Stimulated activated CD8-positive, alpha-beta memory T cell treated with anti-CD3 and anti-CD28 coated beads, Interleukin-4, amount 100 ng/mL, for 48 hours (primary cell): ENCODE measurements at places on chromosomes 12 and 14.

DNA sequence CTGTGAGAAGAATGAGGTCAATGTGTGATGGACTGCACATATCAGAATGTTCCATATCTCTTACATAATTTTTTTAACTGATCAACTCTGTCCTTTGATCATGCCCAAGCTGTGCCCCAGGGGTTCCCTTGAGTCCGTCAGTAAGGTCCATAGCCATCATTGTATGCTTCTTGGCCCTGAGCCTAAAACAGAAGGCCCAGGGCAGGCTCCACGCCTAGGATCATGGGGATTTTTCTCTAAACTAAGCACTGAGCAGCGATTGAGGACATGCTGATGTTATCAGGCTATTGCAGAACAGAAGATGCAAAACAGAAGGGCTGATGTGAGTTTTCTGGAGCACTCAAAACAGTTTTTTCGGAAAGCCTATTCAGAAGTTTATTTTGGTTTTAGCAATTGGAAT is 20.9 kb downstream of the RNASE9 start:
- DNase-seq: no peak

DNA sequence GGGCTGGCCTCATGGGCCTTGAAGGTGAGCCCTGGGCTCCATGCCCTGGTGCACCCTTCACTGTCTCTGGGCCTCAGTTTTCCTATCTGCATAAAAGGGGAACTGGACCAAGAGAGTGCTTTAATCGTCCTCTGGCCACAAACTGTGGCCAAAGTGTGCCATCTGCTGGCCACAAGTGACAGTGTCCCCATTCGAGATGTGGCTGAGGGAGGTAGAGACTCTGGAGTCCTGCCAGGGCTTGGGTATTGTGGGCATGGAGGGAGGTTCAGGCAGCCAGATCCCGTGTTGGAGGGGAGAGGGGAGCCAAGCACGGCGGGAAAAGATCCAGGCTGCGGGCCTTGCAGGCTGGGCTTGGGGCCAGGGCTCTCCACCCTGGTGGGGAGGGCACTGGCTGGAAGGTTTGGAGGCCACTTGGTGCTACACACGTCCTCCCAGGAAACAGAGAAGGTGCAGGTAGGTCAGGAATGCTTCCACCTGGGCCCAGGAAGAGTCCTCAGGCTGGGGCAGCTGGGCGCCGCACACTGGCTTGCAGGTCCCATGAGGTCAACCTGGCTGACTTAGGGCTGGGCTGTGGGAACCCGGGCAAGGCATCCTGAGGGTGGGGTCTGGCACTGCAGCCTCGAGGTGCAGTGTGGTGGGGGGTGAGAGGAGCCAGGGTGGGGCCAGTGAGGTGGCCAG is 7.3 kb upstream of the KIF26A start:
- peak; percentile 44 for DNase-seq

- DNase-seq: no peak
Measured at GRCh38 chr14:20470603-20470901, 1.3 kb downstream of the PNP start.

- DNase-seq: no peak
Measured at GRCh38 chr14:31069343-31069742, 43.2 kb upstream of the STRN3 start.

DNA sequence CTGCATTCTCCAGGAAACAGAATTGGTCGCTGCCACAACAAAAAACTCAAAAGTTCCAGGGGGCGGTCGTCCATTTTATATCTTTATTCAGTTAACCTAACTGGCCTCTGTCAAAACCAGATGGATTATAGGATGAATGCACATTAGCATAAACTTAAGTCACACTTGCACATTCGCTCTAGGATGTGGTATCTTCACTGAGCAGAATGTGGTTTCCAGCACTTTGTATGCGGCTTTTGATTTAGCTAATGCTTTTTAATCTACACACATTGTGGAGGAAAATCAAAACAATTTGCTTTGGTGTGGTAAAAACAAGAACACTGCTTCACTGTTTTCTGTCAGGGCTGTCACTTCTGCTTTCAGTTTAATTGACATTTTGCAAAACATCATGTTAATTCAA is 4.5 kb downstream of the TAS2R50 start:
- DNase-seq: no peak

GRCh38 chr12:39723831-39724230 is 104.2 kb upstream of the ABCD2 start:
- no peak for DNase-seq

DNA sequence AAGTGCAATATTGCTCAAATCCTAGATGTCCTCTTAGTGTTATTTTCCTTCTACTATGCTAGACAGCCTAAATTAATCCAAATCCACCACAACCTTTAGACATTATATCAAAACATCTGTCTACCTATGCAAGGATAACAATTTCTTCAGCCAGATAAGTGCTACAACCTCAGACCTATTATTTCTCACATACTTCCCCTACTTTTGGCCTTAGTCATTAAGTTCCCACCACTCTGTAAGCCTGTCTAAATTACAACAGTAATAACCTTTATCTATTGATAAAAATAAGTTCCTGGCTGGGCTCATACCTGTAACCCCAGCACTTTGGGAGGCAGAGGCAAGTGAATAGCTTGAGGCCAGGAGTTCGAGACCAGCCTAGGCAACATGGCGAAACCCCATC is 74.0 kb downstream of the KIF21A start:
- DNase-seq: no peak

DNA sequence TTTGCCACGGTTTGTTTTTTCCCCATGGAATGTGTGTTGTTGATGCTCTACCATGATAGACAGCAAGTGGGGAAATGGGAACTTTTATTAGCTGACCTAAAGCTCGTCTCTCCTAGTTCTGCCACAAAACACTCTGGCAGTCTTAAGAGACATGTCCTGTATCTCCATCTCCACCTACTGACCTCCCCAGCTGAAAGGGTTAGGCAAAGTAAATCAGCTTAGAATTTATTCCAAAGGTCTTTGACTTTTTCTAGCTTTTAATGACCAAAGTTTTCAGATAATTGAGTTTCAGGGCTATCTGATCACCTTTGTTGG is 9.4 kb upstream of the ADIPOR2 start:
- no peak for DNase-seq

GRCh38 chr12:120453060-120453750 is 7.0 kb downstream of the GATC start:
- DNase-seq: no peak

- DNase-seq: no peak
Measured at GRCh38 chr12:117071009-117071408, 28.2 kb downstream of the TESC start.

DNA sequence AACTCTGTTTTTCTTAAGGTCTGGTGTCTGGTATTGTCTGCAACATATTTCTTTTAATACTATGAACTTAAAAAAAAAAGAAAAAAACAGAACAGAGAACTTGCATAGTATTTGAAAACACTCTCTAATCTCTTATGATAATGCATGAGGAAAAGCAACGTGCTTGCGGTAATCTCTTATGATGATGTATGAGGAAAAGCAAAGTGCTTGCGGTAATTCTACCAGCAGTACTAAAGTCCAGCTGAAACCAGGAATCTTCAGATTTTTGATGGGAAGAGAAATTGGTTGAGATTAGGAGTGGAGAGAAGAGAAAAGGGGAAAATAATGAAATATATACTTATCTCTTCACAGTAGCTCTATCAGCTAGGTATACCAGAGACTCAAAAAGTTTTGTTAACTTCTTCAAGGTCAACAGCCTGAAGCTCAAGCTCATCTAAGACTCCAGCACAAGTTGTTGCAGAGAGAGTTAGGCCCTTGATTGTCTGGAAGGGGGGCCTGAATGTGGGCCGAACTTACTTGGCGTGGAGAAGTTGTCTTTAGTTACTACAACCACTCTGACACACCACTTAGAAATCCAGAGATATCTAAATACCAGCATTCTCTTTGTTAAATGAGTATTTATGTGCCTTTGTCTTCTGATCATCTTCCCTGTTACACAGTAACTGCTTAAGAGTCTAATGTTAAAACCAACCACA is 240.4 kb downstream of the PRKD1 start:
- DNase-seq: no peak

DNA sequence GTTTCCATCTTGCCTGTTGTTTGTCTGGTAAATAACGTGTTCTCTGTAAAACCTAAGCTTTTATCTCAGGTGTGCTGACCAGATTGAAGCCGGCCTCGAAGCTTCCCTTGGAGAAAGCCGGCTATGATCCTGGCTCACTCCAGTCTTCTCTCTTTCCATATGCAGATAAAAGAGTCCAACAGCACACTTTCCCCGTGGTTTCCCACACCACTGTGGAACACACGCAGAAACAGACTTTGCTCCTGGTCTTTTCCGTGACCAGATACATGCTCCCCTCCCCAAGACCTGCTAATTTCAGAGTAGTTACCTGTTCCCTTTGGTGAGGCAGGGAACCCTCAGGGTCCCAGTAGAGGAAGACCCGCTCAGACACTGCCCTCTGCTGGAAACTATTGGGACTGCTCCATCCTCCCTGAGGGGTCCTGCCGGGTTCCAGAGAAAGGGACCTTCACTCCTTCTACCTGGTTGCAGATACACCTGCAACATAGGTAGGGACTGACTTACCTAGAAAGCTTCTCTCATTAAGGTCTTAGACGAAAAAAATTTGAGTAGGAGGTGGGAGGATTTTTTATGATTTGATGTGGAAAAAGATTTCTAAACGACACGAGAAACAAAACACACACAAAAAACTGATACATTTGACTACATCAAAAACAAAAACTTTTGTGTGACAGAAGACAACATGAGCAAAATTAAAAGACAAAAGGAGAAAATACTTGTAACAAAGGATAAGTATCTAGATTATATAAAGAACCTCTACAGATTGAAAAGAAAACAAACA is 415.4 kb upstream of the CCDC196 start:
- peak; percentile 89 for DNase-seq

DNA sequence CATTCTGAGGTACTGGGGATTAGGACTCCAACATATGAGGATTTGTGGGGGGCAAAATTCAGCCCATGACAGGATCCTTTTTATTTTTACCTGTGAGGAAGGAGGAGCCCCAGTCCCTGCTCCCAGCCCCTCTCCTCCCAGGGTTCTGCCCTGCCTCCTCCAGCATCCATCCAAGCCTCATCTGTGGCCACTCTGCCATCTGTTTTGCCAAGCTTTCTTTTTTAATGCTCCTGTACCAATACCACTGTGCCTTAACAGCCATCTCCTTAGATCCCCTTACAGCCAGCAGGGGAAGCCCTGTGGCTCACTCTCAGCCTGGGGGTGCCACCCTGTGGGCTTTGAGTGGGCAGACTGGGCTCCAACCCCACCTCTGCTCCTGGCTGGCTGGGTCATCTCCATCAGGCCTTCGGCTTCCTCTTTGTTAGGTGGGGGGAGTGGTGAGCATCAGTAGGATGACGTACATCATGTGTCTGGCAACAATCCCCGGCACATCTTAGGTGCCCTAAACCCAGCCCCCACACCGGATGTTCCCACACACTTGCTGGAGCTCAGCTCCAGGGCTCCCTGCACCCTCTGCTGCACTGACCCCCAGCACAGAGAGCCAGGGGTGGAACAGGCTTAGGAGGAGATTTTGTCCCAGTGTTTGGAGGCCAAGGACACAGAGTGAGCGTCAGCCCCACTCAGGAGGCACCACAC is 40.2 kb downstream of the CYP46A1 start:
- no peak for DNase-seq
